ENCODE measurements at places on chromosomes 1 and 21.

GRCh38 chr1:101059945-101060542 is 34.5 kb upstream of the DPH5 start:
- no peak for DNase-seq

DNA sequence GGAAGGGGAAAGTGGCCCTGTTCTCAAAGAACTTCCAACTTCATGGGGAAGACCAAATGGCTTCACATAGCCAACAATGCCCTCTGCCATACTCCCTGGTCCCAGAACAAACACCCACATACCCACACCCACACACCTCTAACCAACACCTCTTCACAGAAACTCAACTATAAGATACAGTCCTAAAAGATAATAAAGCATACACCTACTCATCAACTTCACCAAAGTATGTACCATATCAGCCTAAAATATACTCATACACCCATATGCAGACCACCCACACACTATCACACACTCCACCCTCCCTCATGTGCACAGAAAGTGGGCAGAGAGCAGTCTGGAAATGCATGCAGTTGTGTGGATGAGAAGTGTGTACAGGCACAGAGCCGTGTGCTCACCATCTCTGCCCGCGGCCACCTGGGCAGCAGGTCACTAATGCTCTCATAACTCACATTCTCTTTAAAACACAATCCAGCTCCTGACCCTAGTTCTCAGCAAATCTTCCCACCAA is 27.7 kb downstream of the IQGAP3 start:
- no peak for DNase-seq

DNA sequence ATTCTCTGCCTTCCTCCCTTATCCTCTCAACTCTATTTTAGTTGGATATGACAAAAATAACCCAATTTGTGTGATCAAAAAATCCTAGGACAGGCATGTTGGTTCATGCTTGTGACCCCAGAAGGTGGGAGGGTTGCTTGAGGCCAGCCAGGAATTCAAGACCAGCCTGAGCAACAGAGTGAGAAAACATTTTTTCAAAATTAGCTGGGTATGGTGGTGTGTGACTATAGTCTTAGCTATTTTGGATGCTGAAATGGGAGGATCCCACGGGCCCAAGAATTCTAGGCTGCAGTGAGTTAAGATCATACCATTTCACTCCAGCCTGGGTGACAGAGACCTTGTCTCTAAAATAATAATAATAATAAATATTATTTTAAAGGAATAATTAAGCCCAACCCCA is 1383.1 kb upstream of the ADGRL2 start:
- DNase-seq: no peak

DNA sequence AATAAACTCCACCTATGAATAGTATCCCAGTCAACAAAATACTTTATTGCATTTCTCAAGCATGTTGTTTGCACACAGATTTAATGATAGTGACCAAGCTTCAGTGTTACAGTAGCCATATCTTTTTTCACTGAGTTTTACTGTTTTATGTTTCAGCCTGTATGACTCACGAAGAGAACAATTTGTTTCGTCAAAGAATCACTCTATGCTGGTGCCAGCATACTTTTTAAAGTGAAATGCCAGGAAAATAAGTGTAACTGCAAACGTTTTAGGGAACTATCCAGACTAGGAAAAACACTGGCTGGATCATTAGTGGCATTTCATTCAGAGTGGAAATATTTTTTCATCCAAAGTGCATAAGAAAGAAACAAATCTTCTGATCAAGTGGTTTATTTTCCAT is 210.8 kb downstream of the COL11A1 start:
- DNase-seq: no peak

DNA sequence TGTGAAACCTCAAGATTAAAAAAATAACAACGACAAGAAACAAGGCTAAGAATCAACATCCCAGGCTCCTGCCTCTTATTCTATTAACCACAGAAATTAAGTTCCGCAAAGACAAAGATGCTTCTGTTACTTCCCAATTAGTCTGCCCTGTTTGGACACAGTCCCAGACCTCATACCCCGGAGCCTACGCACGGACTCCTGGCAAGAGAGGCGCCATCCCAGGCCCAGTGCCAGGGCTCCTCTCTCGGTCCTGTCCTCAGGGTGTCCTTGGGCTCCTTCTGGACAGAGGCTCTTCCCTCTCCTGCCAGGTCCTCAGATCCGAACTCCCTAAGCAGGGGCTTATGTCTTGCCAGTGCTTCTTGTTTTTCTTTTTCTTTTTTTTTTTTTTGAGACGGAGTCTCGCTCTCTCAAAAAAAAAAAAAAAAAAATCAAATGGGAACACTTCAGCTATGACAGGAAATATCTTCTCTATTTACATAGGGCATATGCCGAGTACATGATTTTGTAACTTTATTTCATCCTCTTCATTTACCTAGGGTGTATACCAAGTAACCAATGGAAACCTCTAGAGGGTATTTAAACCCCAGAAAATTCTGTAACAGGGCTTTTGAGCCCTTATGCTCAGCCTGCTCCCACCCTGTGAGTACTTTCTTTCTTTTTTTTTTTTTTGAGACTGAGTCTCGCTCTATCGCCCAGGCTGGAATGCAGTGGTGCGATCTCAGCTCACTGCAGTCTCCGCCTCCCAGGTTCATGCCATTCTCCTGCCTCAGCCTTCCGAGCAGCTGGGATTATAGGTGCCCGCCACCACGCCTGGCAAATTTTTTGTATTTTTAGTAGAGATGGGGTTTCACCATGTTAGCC is 11.7 kb upstream of the ENO1 start:
- no peak for DNase-seq

GRCh38 chr1:8604041-8604945 is 213.1 kb downstream of the RERE start:
- peak; percentile 16 for DNase-seq

- no peak for DNase-seq
Observed at GRCh38 chr1:96944432-96945092, 223.0 kb downstream of the PTBP2 start.
